Fibroblast of skin of back (primary cell): ENCODE measurements at places on chromosomes 4 and X.

DNA sequence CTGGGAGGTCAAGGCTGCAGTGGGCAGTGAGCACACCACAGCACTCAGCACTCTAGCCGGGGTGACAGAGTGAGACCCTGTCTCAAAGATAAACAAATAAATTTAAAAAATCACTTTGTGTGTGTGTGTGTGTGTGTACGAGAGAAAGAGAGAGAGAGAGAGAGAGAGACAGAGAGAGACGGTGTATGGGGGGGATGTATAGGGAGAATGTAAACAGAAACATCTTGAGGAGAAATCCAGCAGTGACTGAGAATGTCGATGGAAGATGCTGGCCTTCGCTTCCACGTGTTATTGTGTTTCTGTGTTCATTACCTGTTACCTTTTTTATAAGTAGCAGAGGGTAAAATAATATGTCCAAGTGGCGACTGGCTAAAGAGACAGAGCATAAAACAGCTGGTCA is 23.6 kb upstream of the RBPJ start:
- DNase-seq: no peak

DNA sequence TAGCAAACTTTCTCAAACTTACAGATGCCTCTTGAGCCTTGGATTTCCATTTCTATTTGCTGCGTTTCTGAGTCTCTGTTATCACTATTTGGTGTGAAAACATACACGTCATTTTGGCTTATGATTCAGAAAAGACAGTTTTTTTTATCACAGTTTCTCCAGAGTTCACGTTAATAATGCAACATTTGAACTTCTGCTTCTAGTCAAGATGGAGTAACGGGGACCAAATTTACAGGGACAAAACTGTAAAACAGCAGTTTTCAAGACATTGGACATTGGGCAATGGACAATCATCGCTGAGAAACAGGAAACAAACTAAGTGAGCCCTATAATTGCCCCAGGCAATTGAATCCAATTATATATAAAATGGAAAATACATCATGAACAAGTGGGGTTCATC is 36.2 kb upstream of the TASL start:
- no peak for DNase-seq

- DNase-seq: no peak
Measured at GRCh38 chrX:3124031-3124430, 82.8 kb downstream of the ARSF start.

- peak; percentile 58 for DNase-seq
Measured at GRCh38 chrX:71622576-71623450, 4.5 kb upstream of the CXCR3 start.

- DNase-seq: peak; percentile 89
Measured at GRCh38 chrX:72123471-72124185, 8.1 kb downstream of the RTL5 start.

GRCh38 chr4:48960988-48961635 is 25.0 kb upstream of the CWH43 start:
- no peak for DNase-seq

DNA sequence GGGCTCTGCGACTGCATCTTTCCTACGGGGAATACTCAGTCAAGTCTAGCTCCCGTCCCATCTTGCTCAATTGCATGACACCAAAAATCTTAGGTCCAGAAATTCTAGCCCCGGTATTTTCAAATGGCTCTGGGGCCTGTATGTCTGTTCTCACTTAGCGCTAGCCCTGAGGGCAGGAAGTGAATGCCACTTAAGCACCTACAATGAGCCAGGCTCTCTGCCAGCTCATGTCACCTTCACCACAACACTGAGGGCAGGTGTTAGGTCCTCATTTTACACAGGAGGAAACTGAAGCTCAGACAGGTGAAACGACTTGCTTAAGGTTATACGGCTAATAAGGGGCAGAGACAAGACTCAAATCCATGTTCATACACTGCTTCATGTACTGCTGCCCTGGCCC is 282.8 kb downstream of the PPP1R2C start:
- no peak for DNase-seq

DNA sequence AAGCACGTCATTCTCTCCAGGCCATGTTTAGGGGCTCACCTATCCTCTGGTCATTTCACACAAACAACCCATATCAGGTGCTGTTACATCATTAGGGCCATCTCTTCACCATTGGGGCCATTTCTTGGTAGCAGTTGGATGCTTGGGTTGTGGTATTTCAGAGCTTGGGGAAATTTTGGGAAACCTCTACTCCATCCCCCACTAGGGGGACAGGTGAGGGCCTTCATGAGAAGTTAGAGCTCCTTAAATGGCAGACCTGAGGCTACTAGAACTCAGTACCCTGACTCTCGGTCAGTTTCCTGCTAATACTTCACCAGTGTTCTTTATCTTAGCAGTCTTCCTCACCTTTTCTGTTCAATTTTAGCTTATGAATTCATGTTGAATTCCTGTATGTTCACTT is 50.2 kb downstream of the ZNF827 start:
- DNase-seq: no peak

- DNase-seq: no peak
Measured at GRCh38 chr4:69727426-69727825, 33.0 kb downstream of the SULT1B1 start.

- no peak for DNase-seq
Measured at GRCh38 chrX:46953597-46953996, 41.4 kb downstream of the JADE3 start.

DNA sequence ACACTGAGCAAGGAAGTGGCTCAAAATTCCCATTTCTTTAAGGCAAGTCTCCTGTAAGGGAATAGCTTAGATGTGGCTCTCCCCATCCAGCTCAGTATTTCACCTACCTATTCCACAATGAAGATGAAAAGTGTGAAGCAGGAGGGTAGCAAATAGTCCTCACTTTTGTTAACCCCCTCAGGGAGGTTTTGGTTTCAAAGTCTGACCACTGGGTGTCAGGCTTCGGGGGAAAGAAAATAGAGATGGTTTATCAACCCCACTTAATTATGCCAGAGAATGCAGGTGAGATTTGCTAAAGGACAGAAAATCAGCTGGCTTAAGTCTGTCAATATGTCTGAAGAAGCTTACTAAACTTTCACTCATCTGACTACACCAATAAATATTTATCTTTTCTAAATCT is 69.5 kb downstream of the DHX15 start:
- no peak for DNase-seq

DNA sequence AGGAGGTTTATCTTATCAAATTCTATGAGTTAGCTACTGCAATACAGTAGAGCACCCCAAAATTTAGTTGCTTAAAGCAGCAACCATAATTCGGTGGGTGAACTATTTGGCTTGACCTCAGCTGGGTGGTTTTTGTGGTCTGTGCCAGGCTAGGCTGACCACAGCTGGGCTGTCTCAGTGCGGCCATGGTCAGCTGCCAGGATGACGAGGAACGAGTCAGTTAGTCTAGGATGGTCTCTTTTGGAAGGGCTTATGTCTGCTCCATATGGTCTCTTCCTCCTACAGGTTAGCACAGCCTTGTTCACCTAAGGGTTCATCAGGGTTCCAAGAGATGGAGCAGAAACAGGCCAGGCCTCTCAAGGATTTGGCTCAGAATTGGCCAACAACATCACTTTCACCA is 210.4 kb downstream of the PALLD start:
- DNase-seq: no peak

DNA sequence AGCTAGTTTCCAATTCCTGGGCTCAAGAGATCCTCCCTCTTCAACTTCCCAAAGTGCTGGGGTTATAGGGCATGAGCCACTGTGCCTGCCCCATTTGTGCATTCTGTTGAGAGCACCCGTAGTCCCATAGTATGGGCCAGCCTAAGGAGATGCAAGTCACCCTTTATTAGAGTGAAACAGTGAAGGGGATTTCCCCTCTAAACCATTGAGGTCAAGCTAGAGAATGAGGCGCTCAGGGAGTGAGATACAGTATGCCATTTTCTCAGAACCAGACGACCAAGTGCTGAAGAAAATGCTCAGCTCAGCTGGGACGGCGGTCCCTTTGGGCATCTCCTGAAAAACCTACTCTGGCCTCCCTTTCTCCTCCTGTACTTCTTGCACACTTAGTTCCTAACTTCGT is 18.7 kb downstream of the RNF4 start:
- no peak for DNase-seq

GRCh38 chrX:7149411-7149810 is 1.5 kb upstream of the PUDP start:
- no peak for DNase-seq

- peak; percentile 54 for DNase-seq
Measured at GRCh38 chr4:78764498-78764961, 11.6 kb upstream of the BMP2K start.

- DNase-seq: no peak
Measured at GRCh38 chrX:68204521-68205038, 228.7 kb downstream of the OPHN1 start.
